NCI-H2029 (cell line): ENCODE measurements at places on chromosomes 3 and 15.

DNA sequence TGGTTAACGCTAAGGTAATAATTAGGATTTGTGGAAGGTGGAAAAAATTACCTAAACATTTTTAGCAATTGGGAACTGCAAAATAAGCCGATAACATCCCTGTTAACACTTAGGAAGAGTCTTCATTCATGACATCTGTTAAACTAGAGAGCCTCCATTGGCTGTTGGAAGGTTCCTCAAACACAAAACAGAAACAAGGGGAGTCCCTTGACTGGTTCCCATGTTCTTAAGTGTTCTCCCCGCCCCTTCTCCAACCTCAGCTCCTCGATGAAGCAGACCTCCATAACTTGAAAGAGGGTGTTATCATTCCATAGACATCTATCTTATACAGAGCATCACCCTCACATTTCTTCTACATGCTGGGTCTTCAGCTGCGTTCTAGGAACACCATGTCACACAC, 2.5 kb downstream of the SLC22A13 start:
- no peak for DNase-seq

- no peak for DNase-seq
Observed at GRCh38 chr15:76183930-76184649, 124.3 kb downstream of the TMEM266 start.

DNA sequence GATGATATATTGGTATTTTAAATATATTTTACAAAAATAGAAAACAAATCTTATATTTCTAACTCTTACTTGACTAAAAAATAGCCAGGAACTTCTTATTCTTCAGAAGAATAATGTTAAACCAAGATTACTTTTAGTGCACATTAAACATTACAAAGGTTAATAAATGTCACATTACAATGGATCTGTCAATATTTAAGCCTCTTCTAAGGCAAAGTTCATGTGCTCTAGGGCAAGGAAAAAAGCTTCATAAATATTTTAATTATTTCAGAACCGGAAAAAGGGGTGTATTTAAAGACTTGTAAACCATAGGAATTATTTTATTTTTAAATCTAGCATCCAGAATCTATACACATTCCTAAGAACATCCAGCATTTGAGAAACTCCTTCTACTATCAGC, 166.9 kb upstream of the ROBO2 start:
- DNase-seq, result no peak

GRCh38 chr3:176055836-176056235, 1141.4 kb downstream of the TBL1XR1 start:
- no peak for DNase-seq

DNA sequence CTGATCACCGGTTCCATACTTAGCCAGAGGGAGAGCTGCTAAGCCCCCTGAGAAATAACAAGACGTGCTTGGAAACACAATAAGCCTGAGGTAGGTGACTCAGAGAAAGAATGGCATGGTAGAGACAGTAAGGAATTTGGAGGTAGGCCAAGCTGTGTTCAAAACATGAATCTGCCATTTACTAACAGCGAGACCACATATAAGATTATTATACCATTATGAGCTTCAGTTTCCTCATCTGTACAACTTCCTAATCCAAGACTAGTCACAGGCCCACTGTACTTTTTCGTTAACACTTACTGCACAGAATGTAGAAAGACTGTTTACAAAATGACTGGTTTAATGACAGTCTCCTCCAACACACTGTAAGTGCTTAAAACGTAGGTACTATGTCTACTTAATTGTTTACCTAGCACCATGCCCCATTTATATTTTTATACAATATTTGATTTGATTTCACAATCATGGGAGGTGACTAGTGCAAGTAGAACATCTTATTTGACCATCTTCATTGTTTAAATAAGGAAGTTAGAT, 25.7 kb downstream of the ATOSA start:
- DNase-seq, result peak; percentile 53

- no peak for DNase-seq
Observed at GRCh38 chr3:35262406-35262805, 376.9 kb upstream of the ARPP21 start.

- peak; percentile 43 for DNase-seq
Observed at GRCh38 chr3:134846911-134847317, 51.9 kb downstream of the EPHB1 start.

DNA sequence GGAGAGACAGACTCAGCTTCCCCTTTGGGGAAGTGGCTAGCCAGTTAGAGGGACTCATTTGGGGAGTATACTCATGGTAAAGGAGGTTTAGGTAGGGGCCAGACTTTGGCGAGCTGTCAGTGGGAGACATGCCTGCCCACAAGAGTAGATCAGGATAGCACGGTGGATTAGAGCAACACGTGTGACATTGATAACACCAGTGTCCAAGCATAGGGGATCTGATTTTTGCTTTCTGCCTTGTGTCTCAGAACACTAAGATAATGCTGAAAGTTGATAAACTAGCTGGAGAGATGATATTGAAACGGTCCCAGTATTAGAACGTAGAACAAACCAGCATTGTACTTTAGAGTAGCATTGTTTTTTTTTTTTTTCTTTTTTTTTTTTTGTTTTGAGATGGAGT, 25.9 kb downstream of the MAP6D1 start:
- DNase-seq, result no peak

DNA sequence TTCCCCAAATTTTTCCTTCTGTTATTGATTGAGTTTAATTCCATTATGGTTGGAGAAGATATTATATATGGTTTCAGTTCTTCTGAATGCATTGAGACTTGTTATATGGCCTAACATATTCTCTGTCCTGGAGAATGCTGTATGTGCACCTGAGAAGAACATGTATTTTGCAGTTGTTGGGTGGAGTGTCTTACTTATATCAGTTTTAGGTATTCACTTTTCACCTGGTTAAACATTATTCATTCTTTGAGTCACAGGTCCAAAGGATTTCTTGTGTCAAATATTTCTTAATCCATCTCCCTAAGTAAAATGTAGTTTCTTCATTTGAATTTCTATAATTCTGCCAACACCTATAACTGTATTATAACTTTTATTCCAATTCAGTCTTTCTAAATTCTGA, 17.8 kb downstream of the ACKR2 start:
- DNase-seq, result no peak

- DNase-seq, result no peak
Observed at GRCh38 chr15:96457841-96458240, 127.3 kb downstream of the NR2F2 start.

DNA sequence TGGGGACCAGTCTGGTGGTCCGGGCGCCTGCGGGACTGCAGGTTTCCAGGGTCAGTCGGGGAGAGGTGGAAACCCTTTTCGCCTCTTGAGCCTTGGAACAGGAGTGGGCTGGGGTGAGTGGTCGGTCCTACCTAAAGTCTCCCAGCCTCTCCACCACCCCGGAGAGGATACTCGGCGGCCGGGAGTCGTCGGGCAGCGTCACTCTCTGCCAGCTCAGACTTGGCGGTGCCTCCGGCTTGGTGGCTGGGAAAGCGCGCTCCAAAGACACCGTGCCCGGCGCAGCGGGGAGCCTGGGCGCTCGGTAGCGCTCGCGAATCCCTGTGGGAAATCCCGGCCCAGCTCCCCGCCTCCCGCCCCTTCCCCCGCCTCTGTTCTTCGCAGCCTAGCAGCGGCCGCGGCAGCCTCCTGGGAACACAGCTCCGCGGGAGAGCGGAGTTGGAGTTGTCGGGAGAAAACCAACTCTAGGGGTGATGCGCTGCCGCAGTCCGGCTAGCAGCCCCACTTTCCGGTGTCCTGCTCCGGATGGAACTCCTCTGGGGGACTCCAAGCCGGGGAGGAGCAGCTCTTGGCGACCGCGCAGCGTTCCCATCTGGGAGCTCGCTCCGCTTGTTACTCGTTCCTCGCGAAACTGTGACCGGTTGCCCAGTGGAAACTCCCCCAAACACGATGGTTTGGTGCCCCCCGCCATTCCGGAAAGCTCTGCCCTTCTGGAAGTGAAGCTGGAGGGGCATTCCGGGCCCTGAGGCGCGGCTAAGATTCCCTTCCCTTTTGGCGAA, 1.4 kb downstream of the EPHB1 start:
- DNase-seq, result no peak

- no peak for DNase-seq
Observed at GRCh38 chr3:100205171-100205570, 55.6 kb upstream of the TBC1D23 start.

- no peak for DNase-seq
Observed at GRCh38 chr3:113421082-113421481, 20.2 kb downstream of the CFAP44 start.

- no peak for DNase-seq
Observed at GRCh38 chr3:25023876-25024275, 404.2 kb upstream of the RARB start.

DNA sequence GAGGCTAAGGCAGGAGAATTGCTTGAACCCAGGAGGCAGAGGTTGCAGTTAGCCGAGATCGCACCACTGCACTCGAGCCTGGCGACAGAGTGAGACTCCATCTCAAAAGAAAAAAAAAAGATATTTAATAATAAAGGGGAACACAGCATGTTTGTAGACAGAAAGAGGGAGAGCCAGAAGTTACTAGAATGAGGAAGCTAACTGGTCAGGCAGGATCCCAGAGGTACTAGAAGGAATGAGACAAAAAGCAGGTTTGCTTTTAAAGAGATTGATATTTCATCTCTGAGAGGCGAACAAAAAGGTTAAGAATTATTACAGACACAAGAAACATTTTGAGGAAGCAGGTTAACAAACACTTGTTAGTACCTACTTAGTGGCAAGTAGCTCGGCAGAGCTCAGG, 9.2 kb downstream of the CD200R1 start:
- DNase-seq, result no peak

DNA sequence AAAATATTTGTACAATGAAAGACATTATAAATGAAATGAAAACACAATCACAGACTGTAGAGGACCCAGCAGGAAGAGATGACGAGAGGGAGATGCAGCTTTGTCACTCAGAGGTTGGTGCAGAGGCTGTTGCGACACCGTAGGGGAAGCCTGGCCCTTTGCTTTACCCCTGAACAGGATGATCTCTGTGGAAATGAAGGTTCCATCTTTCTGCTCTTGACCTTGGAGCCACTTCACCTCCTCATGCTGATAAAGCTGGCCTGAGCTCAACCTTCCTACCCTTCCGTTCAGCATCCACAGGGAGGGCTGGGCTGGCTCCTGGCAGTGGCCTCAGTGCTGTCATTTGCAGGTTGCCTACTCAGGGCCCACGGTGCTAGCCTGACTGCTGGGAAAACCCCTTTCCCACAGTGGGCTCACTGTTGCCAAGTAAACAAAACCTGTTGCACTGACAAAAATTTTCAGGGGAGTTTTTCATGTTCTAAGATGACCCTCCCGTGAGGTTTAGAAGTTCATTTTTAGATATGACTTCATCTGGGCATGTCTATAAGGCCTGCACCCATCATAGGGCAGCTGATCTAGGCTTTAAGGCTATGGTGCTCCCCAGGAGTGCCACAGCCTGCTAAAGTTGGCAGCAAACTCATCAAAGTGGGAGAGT, 3.0 kb upstream of the CD80 start:
- no peak for DNase-seq

DNA sequence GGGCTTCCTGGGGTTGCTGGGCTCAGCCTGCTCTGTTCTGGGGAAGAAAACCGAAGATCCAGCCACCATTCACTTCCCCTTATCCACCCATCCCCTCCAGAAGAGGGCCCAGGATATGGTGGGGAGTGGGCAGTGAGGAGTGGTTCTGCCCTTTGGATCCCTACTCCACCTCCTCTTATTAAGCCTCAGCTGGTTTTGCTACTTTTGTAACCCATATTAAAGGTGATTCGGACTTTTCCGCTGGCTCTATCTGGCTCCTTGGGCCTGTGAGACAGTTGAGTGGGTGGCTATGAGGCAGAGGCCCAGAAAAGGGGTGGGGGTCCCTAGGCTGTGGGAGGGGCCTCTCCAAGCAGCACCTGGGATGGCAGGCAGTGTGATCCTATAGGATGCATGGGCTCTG, 33.8 kb downstream of the NBEAL2 start:
- DNase-seq, result no peak

- no peak for DNase-seq
Observed at GRCh38 chr15:99031688-99032282, 24.2 kb upstream of the PGPEP1L start.

DNA sequence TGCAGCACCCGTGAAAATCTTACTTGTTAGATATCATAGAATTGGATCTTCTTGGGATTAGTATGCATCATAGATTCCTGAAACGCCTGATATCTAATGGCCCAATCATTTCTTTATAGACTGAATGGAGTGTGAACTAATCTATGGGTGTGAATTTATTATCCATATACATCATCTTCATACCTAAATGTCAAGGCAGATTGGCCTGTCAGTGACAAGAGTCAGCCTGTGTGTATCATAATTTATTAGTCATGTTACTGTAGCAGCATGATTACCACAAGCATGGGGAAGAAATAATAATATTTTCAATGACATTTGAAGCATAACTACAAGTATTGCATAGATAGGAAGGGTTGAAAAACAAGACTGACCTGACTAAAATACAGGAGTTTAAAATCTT, 235.8 kb downstream of the RAP2B start:
- no peak for DNase-seq

DNA sequence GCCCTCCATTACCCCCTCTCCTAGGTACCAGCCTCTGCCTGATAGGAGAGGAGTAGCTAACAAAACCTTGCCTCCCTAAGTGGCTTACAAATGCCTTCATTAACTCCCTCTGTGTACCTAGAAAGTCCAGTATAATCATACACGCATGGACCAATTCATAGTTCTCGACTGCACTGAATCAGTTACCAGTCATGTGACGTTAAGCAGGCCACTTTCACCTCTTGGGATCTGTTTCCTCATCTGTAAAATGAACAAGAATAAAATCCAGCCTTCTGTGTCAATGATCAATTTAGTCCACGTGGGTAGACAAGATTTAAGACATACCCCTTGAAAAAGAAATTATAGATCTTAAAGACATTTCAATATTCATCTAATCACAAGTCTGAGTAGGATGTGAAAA, 72.2 kb downstream of the TRIM69 start:
- DNase-seq, result no peak

DNA sequence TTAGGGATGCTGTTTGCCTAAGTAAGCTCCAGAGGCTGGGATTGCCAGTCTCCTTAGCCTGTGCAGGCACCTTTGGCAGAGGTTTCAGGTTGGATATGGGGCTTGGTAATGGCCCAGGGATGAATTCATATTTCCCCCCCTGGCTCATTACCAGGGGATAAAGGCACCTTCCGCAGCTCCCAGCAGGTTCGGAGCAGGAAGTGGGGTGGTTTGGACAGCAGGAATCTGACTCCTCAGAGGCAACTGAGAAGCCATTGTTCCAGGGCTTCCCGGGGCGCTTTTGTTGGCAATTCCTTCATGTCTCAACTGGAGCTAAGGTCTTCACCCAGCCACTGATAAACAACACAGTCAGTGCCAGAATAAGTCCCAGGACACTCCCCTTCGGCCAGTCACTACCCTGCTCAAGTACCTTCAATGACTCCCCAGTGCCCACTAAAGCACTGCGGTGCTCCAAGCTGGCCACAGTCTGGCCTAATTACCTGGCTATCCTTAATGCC, 85.3 kb upstream of the SLC6A6 start:
- DNase-seq, result no peak
